CD4-positive, alpha-beta T cell treated with Interleukin-15 for 4 hours (primary cell): ENCODE measurements at places on chromosomes 4 and X.

DNA sequence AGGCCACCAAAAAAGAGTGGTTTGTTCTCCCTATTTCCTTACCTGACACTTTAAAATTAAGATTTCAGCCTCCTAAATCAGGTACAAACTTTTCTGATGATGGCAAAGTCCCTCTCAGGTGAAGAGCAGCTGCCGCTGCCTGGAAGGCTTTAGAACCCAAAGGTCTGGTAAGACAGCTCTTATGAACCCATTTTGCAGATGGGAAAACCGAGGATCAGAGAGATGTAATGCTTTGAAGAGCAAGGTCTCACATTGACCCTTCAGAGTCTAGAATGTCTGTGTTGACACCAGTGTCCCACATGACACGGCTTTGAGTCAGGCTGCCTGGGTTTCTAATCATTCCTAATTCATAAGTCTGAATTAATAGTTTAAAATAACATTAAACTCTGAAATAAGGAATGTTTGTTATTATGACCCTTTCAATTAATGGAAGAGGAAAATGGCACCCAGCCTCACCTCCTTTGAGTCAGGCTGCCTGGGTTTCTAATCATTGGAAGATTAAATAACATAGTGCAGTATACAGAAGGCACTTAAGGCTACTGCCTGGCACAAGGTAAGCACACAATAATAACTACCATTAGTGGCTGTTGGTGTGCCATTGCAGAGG is 27.9 kb upstream of the KIAA0232 start:
- DNase-seq: no peak

DNA sequence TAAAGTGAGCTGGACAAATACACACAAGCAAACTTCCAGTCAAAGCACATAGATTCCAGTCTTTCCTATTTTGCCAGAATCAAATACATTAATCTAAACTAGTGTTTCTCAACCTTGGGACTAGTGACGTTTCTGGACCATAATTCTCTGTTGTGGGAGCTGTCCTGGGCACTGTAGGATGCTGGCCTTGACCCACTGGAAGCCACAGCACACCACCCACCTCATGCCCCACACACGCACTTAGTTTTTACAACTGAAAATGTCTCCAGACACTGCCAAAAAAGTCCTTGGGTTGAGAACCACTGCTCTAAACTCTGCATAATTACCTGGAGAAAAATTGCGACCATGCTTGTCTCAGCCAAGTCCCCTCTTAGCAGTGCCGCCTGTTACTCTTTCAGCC is 57.6 kb downstream of the MAP3K15 start:
- DNase-seq: no peak

GRCh38 chrX:16629909-16630308 is 20.0 kb upstream of the S100G start:
- no peak for DNase-seq

DNA sequence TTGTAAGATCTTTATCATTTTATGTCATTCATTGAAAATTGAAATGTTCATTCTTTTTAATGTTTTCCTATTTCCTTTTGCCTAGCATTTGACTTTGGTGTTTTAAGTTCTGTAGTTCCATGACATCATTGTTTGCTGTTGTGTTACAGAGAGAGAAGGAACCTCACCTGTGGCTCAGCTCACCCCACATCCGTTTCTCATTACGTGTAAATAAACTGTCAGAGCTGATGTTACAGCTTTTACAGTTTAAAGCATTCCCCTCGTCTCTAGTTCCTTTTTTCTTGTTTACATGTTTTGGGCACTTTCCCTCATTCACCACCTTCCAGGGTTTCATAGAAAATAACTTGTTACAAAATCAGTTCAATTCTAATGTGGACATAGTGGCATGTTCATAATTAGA is 137.2 kb downstream of the FNIP2 start:
- no peak for DNase-seq

GRCh38 chr4:8538703-8539567 is 41.3 kb upstream of the GPR78 start:
- no peak for DNase-seq

DNA sequence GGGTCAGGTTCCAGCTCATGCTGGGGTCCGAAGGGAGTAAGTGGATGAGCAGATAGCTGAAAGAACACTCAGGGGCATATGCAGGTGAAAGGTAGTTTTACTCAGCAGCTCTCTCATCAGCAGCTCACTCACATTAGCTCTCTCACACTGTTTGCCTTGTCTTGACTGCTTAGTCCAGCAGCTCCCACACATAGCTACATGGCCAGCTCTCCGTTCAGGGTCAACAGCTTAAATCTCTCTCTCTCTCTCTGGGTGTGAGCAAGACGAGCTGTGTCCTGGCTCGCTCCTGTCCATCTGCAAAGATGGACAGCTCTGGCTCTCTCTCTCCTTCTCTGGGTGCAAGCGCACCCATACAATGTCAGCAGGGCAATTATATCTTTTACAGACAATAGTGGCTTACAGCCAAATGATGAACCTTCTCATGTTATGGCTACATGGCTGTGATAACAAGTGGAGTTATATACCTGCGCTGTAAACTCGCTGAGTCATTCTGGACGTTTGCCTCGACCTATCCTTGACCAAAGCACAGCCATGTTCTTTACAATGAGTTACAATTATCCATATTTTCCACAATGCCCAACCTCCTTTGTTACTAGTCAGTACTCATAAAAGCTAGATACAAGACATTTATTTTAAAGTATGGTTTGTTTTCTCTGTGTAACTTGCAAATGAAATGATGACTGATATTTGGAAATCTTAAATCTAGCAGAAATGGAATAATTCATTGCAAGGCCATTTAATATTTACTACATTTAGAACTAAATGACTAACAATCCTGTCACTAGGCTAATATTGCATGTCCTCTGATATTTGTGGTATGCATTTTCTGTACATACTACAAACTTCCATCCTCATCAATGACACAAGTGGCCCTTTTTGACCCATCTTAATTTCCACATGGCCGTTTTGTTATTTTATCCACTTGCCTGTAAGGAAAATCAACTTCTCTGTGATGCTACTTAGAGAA is 9.3 kb downstream of the PAPSS1 start:
- DNase-seq: no peak

DNA sequence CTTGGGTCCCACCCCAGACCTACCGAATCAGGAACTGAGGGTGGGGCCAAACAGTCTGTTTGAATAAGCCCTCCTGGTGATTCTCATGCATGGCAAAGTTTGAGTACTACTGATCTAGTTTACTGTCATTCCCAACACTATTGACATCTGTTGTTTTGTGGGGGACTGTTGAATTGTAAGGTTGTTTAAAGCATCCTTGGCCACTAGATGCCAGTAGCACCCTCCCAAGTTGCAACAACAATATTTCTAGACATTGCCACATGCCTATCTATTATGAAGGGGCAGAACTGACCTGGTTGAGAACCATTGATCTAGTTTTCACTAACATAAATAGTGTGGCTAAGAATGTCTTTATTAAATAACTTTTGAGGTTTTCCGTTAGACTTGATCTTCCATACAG is 15.1 kb downstream of the TAF9B start:
- DNase-seq: no peak

- DNase-seq: no peak
These were observed 73.3 kb upstream of the LRPAP1 start for GRCh38 chr4:3605491-3605890.

GRCh38 chr4:169352360-169352759 is 81.6 kb upstream of the SH3RF1 start:
- DNase-seq: no peak

DNA sequence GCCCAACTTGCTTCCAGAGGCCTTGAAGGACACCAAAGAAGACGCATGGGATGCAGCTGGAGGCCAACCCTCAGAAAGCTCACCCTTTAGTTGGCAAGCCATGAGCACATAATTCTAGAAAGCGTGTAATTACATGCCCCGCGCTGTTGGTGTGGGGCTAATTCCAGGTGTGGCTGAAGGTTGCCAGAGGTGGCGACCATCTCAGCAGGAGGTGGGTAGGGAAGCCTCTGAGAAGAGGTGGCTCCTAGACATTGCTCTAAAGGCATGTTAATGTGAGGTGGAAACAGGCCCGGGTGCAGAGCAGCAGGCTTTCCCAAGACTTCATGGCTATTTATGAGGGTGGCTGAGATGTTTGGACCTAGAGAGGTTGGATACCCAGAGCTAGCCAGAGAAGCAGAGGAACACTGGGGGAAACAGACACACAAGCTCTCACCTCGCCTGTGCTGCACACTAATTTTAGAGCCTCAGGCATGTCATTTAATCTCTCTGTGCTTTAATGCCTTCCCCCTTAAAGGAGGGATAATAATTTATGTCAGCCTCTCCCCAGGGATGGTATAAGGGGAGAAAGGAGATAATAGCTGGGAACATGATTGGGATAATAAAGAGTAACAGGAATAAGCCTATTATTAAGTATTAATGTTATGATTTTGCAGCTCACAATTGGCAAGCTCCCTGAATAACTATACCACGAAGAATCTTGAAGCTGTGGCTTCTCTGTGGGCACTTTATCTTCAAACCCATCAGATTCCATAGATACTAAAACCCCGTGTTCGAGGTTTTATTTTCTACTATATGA is 60.0 kb upstream of the HELT start:
- DNase-seq: no peak

DNA sequence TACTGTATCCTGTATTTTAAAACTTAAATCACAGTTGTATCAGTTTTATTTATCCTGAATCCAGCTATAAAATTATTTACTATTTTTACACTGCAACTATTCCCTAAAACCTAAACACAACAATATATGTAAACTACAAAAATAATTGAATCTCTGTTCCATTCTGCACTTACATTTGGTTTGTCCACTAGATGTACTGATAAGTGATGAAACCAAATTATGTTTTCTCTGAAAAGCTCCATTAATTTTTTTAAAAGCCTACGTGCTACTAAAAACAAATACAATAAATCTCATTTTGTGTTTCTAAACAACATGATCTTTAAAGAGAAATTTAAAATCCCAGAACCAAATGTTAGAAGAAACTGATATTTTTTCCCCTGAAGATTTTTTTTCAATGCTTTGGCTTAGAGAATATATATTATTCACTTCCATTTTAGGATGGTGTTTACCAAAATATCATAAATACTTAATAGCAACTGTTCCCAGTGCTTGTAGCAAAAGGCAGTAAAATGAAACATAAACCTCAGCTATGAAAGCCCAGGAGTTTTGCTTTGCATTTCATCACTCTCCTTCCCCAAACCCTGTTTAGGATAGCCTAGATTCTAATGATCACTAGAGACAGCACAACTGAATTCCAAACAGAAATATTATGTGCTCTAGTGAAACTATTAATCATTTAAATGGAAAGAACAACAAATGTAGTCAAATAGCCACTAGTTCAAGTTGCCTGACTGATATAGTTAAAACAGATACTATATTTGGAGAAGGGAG is 19.7 kb downstream of the ANTXR2 start:
- DNase-seq: no peak

DNA sequence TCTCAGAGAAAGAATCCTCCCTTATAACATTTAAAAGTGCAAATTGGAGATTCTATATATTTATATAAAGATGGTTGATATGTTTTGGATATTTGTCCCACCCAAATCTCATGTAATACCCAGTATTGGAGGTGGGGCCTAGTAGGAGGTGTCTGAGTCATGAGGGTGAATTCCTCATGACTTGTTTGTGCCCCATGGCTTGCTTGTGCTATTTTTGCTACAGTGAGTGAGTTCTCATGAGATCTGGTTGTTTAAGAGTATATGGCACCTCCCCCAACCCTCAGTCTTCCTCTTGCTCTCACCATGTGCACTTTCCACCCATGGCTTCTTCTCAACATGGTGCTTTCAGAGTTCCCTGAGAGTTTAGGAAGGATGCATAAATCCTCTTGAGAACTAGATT is 9.5 kb upstream of the ANKRD50 start:
- no peak for DNase-seq

DNA sequence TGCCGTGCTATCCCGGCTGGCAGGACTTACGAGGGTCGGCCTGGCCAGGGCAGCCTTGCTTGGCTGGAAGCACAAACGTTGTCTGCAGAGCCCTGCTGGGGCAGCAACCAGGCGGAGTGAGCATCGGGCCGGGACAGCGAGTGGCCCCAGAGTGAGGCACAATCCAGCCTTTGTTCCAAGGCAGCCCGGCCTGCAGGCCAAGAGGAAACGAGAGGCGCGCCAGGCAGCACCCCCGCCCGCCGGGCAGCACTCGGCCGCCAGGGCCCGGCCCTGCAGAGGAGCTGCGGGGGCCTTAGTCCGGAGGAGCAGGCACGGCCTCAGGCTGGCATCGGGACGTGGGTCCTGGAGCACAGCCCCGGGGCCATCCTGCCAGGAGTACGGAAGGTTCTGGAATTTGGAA is 24.1 kb downstream of the FGFRL1 start:
- no peak for DNase-seq

GRCh38 chr4:21744046-21744445 is 204.5 kb downstream of the KCNIP4 start:
- no peak for DNase-seq

DNA sequence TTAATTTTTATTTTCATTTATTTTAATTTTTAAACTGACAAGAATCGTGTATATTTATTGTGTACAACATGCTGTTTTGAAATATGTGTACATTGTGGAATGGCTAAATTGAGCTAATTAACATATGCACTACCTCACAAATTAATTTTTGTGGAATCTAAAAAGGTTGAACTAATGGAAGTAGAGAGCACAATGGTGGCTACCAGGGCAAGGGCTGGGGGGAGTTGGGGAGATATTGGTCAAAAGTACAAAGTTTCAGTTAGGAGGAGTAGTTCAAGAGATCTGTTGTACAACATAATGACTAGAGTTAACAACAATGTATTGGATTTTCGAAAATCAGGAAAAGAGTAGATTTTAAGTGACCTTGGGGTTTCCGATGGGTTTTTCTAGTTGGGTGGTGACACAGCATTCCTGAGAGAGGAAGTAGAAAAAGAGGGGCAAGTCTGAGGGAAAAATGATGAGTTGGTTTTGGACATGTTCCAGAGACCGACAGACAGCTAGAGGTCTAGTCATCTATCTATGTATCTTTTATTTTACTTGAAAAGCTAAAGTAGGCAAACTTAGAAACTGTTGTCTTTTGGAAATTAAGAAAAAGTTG is 23.2 kb downstream of the APOO start:
- DNase-seq: no peak

- DNase-seq: no peak
These were observed 2141.7 kb upstream of the TENM3 start for GRCh38 chr4:180101348-180102083.

DNA sequence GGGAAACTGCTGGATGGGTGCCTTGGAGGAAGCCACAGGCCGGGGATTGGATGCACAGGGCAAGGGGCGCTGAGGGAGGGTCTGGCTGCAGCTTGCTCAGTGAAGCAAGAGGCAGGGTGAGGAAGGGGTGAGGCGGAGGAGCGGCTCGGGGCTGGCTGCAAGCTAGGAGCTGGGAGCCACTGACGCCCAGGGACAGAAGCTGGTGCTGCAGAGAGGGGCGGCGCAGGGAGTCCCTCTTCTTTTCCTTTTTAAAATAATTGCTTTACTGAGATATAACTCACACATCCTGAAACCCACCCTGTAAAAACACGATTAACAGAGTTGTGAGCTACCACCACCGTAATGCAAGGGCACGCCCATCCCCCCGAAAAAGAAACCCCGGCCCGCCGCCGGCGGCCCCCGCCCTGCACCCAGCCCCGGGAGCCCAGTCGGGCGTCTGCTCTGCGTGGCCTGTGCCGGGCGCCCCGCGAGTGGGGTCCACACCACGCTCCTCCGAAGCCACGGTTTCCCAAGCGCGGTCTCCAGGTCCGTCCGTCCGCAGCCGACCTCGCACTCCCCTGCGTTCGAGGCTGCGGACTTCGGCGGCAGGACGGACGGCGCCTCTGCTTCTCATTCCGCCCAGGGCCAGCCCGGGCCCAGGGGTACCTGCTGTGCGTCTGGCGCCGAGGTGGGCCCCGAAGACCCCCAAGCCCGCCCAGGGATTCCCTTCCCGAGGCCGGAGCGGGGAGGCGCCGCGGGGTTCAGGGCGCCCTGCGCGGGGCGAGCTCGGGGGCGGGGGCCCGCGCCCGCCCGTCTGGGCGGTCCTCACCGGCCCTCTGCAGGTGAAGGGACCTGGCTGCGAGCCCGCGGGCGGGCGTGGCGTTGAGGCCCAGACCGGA is 866 bp upstream of the UVSSA start:
- DNase-seq: peak; percentile 58
